ENCODE measurements at places on chromosomes 4 and X.

DNA sequence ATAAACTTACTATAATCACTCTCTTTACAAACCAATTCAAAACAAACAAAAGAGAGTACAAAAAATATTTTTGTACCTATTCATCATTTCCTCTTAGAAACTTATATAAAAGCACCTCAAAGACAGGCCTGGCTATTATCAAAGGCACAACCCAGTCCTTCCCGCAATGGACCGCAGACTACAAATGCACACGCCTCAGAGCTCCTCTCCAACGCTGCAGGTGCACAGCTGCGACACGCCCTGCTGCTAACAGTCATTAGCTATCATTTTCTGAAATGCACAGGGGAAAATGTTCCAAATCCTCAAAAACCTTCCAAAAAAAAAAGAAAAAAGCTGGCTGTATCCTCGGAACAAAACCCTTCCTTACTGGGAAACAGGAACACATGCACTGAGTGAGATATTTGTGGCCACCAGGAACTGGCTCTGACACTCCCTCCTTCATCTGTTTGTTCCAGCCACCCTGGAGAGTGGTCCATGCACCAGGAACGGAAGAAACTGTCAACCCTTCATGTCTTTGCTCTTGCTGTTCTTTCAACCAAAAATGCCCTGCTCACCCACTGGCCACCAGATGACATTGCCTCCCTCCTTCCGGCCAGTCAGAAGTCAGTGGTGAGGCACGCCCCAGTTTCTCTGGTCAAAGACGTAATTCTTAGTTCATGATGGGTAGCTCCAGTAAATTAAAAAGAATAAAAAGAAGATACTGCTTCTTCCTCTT, 16.7 kb downstream of the IRF2 start:
- no peak for DNase-seq

- no peak for DNase-seq
Measured at GRCh38 chr4:39353478-39354253, 12.5 kb downstream of the RFC1 start.

DNA sequence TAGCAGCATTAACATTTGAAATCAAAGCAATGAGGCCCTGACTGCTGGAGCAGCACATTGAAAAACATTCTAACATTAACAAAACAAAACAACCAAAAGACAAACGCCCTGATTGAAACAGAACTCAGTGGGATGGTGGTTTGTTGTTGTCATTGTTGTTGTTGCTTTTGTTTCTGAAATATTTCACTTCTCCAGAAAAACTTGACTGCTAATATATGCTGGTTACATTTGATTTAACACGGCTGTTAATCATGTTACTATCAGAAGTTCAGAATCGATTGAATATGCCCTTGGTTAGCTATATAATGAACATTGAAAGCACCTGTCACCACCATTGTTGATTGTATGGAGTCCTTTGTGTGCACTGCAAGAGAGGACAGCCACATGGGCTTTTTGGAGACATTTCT, 790.4 kb upstream of the GALNTL6 start:
- DNase-seq = no peak

DNA sequence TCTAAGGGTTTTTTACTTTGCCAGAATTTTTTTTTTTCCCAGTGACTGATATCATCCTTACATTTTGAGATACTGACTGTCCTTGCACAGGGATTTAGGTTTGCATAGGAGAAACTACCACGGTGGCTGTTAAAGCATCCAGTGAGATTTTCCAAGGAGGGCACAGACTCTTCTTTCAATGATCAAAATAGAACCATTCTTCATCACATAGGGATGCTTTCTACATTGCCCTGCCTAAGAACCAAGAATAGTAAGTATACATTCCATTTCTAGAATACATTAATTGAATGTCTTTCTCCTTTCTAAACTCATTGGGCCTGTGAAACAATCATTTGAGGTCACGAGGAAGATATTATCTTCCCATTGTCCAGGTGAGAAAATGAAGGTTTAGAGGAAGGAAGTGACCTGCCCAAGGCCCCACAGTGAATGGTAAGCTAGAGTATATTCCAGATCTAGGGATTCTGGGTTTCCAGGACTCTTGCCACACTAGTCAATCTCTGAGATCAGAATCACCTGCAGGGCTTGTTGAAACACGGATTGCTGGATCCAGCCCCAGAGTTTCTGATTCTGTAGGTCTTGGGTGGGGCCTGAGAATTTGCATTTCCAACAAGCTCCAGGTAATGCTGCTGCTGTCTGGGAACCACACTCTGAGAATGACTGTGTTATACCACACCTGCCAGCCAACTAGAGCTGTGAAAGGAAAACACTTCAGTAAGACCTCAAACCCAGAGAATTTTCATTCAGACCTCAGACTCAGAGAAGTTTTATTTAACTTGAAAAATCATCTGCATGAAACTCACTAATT, 17.7 kb upstream of the TMEM154 start:
- DNase-seq = no peak

- DNase-seq = peak; percentile 59
Measured at GRCh38 chr4:108166038-108166437, 2.7 kb downstream of the LEF1 start.

- DNase-seq = no peak
Measured at GRCh38 chr4:146237092-146237491, 22.8 kb downstream of the REELD1 start.

- DNase-seq = no peak
Measured at GRCh38 chr4:79502081-79502480, 94.1 kb upstream of the GK2 start.
